Ecto neural progenitor cell (in vitro differentiated cells): ENCODE measurements at places on chromosomes 4 and X.

GRCh38 chrX:136870064-136870463, 10.5 kb downstream of the RBMX start:
- DNase-seq, result no peak

DNA sequence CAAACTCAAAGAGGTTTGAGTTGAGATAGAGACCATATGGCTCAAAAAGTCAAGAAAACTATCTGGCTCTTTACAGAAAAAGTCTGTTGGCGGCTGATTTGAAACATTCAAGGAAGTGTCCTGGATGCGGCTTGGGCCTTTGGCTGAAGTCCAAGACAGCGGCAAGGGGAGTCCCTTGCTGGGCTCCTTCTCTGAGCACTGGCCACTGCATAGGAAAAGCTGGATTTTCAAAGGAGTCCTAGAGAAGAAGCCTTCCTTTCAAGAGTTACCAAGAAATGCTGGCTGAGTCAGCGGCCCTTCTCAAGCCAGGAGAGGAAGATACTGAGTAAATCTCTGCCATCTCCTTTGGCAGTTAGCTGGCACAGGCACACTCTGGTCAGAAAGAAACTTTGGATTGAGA, 12.1 kb downstream of the APLN start:
- DNase-seq, result no peak

GRCh38 chrX:7109049-7109531, 38.4 kb upstream of the STS start:
- no peak for DNase-seq

DNA sequence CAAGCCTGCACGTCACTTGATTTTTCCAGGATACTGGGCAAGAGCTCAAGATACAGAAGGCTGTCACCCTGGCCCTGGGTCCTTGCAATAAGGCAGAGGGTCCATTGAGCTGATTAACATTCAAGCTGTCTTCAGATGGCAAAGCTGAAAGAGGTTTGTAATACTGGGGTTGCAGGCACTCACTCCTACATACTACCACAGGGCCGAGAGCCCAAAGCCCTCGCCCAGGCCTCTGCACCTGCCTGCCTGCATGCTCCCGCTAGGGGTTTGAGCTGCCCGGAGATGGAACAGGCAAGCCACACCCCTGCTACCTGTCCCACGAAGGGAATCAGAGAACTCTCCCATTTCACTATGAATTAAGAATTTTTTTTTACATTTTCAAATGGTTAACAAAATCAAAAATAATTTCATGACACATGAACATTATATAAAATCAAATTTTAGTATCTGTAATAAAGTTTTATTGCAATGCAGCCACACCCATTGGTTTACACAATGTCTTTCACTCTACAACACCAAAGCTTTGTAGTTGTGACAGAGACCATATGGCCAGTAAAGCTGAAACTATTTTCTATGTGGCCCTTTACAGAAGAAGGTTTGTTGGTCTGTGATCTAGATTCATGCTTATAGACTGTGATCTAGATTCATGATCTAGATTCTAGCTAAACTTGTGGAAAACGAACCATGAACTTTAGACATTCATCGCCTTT, 530.4 kb upstream of the IGFBP7 start:
- DNase-seq, result no peak

DNA sequence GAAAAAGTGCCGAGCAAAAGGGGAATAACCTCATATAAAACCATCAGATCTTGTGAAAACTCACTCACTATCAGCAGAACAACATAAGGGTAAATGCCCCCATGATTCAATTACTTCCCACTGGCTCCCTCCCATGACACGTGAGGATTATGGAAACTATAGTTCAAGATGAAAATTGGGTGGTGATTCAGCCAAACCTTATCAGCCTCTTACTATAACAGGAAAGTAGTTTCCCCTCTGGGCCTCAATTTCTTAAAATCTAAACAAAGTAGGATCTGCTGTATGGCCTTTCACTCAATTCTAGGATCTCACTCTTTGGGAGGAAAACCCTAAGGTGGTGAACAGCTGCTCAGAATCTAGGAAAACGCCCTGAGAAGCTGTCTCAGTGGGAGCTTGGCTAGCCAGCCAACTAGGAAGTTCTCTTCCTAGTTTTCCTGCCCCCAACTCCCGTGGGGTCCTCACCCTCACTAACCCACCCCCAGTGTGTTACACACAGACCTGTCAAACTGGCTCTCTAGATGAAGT, 1017.1 kb upstream of the HS3ST1 start:
- DNase-seq, result no peak

DNA sequence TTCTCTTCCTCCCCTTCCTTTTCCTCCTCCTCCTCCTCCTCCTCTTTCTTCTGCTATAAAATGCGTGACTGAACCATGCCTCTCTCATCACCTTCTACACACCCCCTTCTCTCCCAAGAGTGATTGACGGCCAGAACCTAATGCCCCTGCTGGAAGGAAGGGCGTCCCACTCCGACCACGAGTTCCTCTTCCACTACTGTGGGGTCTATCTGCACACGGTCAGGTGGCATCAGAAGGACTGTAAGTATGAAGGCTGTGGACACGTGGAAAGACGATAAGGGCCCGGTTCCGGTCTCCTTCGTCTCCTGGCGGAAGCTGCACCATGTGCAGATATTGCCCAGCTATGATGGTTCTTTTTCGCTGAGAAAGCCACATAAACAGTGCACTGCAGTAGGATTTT, 12.1 kb upstream of the ARSF start:
- DNase-seq, result no peak

DNA sequence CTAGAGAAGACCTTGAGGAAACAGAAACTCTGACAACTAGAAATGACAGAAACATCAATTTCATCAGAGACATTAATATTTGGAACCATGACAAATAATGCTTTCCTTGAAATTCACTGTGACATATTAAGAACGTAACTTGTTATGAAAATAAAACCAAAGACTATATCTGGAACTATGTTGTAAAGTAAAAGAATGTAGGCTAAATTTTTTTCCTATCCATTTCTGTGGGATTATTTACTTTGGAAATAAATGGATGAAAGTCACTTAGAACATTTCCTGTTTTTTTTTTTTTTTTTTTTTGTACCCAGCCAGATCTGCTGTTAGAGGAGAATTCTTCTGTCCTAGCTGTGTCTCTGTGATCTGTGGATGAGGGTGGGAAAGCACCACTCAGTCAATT, 255.9 kb downstream of the SPRY1 start:
- DNase-seq, result no peak
